ENCODE measurements at places on chromosomes 3 and 15. TPM values are rescaled to one million over a fixed set of nuclear protein-coding genes. Genes with fewer than 3 reads are reported as not detected.

PLCH1 gene
- 10.2 TPM for total RNA-seq

CLDN18 gene
- not detected for total RNA-seq

GRCh38 chr3:33004961-33005360 lies 53.5 kb downstream of the CCR4 start:
- no peak for DNase-seq

- DNase-seq = peak; percentile 86
Measured at GRCh38 chr15:93331545-93332167, 242.6 kb upstream of the RGMA start.

DNA sequence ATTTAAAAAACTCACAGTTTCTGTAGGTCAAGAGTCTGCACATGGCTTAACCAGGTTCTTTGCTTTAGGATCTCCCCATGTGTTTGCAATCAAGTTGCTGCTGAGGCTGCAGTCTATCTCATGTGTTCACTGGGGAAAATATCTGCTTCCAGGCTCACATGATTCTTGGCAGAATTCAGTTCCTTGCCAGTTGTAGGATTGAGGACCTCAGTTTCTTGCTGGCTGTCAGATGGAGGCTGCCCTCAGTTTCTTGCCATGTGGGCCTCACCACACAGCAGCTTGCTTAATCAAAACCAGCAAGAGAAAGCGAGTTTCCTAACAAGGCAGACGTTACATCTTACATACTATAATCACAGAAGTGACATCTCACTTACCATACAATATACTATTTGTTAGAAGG lies 10.0 kb upstream of the TBC1D5 start:
- no peak for DNase-seq

GRCh38 chr3:4794331-4794730 lies 184.9 kb upstream of the BHLHE40 start:
- DNase-seq = no peak

DNA sequence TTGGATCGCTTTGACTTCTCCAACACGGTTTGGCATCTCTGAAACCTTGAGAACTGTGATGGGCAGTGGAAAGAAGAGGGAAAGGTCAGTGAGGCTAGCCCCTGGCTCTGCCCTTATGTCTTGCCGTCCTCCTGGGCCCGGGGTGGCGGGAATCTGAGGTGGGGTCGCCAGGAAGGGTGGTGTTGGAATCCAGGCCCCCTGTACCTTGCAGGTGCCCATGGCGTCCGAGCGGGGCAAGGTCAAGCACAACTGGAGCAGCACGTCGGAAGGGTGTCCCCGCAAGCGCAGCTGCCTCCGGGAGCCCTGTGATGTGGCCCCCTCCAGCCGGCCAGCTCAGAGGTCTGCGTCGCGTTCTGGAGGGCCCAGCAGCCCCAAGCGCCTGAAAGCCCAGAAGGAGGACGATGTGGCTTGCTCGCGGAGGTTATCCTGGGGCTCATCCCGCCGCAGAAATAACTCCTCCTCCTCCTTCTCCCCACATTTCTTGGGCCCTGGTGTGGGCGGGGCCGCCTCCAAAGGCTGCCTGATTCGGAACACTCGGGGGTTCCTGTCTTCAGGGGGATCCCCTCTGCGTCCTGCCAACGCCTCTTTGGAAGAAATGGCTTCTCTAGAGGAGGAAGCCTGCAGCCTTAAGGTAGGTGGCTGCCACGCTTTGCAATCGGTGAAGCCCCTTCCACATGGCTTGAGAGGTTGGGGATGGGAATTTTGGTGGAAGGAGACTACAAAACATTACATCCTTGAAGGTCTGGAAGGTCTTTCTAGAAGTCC lies 907 bp downstream of the TATDN2 start:
- no peak for DNase-seq

DNA sequence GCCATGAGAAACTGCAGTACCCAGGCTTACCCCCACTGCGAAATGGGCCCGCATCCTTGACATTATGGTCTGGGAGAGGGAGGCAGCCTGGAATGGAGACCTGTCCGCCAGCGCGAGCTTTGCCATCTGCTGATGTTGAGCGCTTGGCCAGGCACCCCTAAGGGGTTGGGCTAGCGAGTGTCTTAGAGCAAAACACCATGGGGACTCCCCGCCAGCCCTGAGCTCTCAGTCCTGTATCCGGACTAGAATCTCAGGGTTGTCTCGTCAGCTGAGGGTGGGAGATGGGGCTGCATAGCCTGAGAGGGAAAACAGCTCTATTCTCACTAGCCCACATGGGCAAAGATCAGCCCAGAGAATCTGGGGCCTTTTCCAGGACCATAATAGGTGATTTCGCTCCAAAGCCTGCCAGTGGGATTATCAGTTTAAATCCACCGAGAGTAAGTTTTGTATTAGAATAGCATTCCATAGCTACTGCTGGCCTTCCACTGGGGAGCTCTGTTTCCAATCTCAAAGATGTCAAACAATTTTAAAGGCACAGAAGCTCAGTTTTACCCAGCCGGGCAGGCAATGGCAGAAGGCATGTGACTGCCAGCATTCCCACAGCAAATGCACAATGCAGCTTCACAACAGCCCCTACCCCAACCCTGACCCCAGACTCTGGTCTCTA lies 167.5 kb upstream of the TPM1 start:
- DNase-seq = no peak

DNA sequence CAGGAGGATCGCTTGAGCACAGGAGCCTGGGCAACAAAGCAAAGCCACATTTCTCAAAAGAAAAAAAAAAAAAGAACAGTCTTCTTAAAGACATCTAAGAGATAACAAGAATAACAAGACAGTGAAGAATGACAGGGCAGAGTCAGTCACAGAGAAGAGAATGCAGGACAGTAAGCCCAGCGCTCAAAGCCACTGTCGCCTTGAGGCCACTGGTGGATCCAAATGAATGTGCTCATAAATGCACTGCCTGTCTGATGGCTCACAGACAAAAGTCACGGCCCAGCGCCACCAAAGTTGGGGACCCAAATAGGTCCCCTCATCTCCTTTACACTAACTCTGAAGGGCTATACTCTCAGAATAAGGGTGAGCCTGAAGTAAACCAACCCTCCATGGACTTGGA lies 52.3 kb downstream of the FAM174B start:
- no peak for DNase-seq

GRCh38 chr3:178536211-178537079 lies at the start of gene KCNMB2:
KCNMB2 (plus strand) TSS chr3:178536436.
- DNase-seq = peak; percentile 53

Data from spinal cord (tissue), 10 donors.